Activated CD4-positive, alpha-beta T cell treated with anti-CD3 and anti-CD28 coated beads, Interleukin-2, amount 50 U/mL, for 4 hours (primary cell): ENCODE measurements at places on chromosomes 16 and 17.

DNA sequence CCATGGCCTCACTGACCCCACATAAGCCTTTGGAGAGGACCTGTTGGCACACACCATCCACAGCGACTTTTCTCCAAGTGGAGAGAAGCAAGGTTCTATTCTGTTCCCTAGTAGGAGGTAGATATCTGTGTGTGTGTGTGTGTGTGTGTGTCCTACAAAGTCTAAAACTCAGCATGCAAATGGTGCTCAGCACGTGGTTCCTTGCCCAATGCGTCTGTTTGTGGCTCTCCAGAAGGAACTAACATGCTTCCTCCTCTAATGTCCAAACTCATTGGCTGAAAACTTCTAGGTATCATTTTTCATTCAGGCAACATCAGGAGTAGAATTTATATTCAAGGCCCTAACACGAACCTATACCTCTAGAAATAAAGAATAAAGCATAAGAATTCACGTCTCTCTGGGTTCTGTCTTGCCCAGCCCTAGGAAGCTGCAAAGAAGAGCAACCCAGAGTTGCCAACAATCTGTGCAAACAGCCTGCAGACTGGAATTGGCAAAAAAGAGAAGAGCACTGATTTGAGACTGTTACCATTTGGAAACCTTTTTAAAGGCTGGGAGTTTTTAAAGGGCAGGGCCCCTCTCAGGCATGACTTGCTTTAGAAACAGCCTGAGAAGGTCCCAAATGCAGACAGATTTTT, 25.5 kb downstream of the MAP3K14 start:
- DNase-seq: no peak

- peak; percentile 4 for DNase-seq
Measured at GRCh38 chr17:66964930-66965800, 658 bp downstream of the CACNG4 start.

DNA sequence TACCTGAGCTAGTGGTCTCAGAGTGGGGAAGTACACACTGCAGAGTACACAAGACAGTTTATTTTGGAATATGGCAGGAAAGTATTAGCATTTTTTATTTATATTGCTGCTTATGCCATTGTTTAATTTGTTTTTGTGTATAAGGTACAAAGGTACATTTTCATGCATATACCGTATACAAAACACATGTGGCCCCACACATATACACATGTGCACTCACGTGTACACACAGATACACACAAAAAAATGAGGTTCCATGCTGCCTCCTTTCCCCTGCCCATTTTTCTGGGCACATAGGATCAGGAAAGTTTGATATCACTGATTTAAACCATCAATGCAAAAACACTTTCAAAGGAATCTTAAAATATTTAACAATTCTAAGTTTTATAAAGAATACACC, 12.9 kb downstream of the IGSF6 start:
- DNase-seq: no peak

- DNase-seq: no peak
Measured at GRCh38 chr16:54631782-54632181, 298.9 kb upstream of the IRX5 start.

GRCh38 chr16:27335349-27336053, 21.7 kb downstream of the IL4R start:
- no peak for DNase-seq

DNA sequence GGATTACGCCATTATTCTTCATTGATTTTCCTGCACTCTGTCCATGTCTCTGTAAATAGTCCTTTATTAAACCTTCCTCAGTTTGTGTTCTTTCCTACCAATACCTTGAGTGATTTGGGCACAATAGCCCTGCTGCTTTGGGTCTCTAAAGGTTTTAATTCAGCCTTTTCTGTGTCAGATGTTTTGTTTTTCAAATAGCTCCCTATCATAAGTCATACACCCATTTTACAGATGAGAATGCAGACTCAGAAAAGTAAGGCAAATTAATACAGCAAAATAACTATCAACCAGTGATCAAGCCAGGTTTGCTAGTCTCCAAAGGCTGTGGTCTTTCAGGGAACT, 25.0 kb upstream of the KPNB1 start:
- DNase-seq: no peak

DNA sequence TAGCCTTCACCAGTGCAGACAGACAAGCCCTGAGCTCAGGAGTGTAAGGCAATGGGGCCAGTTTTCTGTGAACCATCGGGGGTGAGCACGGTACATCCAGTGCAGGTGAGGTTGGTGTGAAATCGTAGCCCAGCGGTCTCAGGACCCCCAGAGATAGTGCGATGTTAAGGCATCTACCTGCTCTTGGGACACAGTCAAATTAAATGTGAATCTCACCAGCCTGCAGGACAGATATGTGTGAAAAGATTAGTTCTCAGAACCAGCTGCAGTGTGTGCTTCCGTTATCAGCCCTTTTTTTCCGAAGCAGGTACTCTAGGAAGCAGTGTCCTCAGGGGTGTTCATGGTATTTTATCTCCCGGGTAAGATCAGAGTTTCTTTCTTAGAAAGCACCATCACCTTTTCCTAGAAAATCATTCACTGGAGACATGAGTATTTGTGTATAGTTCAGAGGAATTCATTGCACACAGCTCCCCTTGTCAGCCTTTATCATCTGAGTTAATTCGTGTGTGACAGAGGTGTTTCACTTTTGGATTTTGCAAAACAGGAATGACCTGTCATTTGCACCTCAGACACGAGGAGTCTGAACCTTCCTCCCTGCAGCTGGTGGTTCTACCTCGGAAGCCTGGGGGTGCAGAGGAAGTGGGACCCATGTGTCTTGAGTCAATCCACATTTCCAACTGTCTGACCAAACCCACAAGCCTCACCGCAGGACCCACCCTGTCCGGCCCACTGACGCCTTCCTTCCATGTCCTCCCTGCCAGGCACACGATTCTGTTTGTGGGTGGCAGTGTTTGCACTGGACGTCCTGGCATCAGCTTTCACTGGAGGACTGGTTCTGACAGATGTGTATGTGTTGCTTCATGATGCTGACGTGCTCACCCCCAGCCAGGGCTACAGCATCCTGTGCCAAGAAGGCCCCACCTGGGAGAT, 107.8 kb downstream of the CLEC16A start:
- DNase-seq: peak; percentile 17

DNA sequence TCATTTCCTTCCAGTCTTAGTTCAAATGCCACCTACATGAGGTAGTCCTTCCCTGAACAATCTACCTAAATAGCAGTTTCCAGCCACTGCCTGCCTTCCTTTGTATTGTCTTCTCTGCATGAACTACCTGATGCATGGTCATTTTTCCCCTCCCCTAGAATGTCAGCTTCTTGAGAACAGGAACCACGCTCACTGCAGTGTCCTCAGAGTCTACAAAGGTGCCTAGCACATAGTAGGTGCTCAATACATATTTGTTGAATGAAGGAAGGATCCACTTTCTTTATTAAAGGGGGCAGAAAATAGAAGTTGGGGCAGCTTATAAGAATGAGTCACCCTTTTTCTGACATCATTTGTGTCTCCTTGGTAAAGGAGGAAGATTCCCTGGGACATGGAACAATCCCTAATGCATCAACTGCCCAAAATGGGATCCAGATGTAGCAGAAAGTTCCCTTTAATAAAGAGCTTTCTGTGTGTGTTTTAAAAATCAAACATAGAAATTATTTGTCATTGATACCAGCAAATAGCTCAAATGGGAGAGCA, 4.4 kb upstream of the CYLD start:
- no peak for DNase-seq

DNA sequence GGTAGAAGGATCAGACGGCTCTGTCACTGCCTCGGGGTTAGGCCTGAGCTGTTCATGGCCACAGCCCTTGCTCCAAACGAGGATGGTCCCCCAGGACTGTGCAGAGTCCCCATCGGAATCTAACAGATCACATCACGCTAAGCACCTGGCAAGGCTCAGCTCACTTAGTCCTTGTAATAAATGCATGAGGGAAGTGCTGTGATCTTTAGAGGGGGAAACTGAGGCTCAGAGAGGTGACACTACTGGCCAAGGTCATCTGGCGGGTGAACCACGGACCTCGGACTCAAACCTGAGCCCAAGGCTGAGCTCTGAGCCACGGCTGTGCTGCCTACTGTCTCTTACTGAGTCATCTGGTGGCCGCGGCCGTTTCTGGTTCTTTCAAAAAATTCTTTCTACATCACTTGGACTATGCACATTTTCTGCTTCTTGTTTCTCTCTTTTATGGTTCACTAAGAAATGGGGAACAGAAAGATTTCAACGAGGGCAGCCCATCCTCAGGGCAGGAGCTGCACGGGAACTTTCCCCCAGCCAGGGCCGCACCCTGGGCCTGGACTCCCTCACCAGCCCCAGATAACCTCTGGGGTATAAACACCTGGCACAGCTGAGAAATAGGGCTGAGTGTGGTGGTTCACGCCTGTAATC, 55.6 kb downstream of the COTL1 start:
- DNase-seq: no peak

GRCh38 chr17:50130559-50131305, 772 bp upstream of the SAMD14 start:
- DNase-seq: no peak

GRCh38 chr17:3993493-3994220, 29.4 kb upstream of the ATP2A3 start:
- DNase-seq: no peak

DNA sequence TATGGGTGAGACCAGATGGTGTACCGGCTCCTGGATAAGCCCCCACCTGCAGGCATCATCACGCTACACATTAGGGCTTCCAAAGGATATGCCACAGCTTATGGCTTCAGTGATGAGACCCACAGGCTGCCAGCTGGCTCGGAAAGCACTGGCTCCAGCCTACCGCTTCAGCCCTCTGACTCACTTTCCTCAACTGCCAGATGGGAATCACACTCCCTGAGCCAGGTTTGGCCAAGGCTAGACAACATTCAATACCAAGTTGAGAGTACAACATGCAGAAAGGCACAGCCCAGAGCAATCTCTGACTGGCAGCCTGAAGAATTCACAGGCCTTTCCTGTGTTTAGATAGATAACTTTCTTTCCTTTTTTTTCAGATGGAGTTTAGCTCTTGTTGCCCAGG, 10.3 kb downstream of the CENPV start:
- DNase-seq: no peak

- no peak for DNase-seq
Measured at GRCh38 chr17:6232732-6233101, 162.5 kb downstream of the WSCD1 start.

- no peak for DNase-seq
Measured at GRCh38 chr17:21036361-21036881, 6.4 kb downstream of the USP22 start.

DNA sequence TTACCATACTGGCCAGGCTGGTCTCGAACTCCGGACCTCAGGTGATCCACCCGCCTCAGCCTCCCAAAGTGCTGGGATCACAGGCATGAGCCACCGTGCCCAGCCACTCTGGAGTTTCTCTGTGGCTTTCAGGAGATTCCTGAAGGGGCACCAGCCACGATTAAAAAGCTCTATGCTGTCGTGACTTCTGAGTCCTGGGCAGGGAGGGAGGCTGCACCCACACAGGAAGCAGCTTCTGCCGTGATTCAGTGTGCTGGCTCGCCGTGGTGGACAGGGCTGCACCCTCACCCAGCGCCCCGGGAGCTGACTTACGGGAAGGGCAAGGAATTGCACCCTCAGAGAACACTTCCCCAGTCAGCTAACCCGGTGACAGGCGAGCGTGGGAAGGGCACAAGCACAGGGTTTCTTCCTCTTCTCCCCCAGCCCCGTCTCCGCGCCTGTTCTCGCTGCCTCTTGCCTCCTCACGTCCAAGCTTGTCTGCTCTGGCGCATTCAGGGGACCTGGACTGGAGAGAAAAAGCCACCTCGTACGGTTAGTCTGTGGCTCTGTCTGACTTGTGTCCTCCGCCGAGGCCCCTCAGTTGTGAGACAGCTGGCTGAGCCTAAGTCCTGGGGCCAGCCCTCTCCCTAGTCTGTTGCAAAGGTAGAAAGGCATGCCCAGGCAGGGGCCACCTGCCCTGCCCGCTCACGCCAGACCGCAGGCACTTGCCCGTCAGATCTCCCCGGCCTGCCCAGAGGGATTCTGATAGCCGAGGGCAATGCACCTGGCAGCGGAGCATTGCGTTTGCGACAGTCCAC, 145.0 kb downstream of the SEC14L1 start:
- DNase-seq: no peak

DNA sequence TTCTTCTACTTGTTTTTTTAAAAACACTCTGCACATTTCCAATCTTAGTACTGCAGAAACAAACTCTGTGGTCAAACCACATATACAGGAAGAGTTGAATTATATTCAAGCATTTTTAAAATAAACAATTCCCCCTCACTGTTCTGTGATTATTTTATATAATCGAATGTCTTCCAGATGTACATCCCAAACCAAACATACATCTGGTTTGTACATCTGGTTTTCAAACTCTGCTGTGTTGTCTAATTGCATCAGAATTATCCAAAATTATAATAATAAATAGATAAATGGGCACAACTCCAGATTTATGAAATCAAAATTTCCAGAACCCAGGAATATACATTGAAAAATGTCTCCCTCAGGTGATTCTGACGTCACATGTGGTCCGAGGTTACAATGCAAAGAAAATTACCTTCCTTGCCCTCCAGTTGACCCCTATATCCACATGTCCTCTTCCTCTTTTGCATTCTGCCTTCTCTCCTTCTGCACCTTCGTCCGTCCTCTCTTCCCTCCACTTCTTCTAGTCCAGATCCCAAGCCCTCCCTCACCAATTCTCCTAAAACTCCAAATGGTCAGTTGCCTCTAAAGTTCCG, 13.3 kb upstream of the CCDC144A start:
- DNase-seq: no peak

DNA sequence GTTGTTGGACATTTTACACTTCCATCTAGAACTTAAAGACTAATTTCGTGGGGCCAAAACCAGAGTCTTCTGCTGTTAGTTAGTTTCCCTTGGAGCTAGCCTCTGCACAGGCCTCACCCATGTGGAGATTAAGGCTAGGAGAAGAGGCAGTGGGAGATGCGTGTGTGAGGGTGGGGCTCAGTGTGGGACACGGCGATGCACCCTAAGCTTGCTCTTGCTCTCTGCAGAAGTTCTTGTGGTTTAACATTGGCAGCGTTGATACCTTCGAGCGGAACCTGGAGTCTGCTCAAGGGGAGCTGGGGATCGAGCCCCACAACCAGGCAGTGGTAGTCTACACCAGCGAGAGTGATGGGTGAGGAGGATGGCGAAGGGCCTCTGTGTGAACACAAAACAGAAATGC, 34.0 kb downstream of the DBNDD1 start:
- DNase-seq: no peak

DNA sequence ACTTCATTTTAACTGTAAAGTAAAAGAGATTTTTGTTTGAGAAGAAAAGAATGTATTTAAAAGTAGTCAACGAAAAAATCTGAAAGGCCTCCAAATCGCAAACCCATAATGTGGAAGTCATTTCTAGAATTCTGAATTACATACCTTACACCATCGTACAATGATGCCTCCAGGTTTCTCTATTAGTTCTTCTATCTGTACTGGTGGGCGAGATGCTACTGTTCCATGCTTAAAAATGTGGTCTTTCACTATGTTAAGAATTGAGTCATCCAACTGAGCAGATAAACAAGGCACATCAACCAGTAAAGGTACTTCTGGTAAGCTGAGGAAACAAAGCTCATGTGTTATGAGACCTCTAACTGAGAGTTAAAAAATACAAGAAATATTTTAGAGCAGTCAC, 28.5 kb downstream of the CRLF3 start:
- no peak for DNase-seq

- DNase-seq: no peak
Measured at GRCh38 chr17:40617678-40618240, 29.9 kb downstream of the SMARCE1 start.

GRCh38 chr17:32646941-32647340, 160.1 kb downstream of the CDK5R1 start:
- no peak for DNase-seq

- DNase-seq: no peak
Measured at GRCh38 chr17:28712705-28713415, 1.2 kb upstream of the PROCA1 start.
